DMS 273 treated with DMSO at 0.1 percent for 48 hours (cell line): ENCODE measurements at places on chromosomes 7 and 10.
A peak's percentile ranks its signal among the peaks of the same experiment; 100 is the strongest.

- DNase-seq = no peak
Measured at GRCh38 chr10:91043173-91043910, 122.5 kb upstream of the ANKRD1 start.

- no peak for DNase-seq
Measured at GRCh38 chr10:13907570-13907969, 320.8 kb downstream of the PRPF18 start.

DNA sequence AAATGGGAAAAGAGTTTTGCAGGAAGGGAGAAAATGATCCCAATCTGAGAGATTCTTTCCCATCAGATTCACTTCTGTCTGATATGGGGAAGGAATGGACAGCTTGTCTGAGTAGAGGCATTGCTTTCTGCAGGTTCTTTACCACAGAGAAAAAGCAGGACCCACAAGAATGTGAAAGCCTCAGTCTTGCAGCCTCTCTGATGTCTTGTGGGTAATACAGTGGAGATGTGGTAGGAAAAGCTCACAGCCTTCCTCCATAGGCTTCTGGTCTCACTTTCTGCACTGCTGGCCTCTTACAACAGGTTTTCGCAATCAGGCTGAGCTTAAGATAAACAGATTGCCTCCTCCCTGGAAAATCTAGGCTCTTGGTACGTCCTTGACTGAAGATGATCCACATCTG, 551 bp downstream of the IFIT1 start:
- DNase-seq = no peak

DNA sequence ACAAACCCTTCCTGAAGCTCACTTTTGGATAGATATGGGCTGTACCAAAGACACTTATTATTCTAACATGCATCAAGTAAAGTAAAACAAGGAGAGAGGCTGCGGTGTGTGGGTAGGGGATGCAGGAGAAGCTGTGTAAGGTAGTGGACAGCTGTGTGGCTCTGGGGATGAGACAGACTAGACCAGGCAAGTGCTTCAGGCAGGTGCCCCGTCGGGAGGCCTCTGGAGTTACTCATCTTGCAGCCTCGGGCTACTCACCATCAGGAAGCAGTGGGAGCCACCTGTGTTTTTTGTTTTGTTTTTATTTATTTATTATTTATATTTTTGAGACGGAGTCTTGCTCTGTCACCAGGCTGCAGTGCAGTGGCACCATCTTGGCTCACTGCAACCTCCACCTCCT, 49.3 kb upstream of the NCAPG2 start:
- no peak for DNase-seq

- no peak for DNase-seq
Measured at GRCh38 chr7:21585070-21585724, 42.4 kb downstream of the DNAH11 start.

DNA sequence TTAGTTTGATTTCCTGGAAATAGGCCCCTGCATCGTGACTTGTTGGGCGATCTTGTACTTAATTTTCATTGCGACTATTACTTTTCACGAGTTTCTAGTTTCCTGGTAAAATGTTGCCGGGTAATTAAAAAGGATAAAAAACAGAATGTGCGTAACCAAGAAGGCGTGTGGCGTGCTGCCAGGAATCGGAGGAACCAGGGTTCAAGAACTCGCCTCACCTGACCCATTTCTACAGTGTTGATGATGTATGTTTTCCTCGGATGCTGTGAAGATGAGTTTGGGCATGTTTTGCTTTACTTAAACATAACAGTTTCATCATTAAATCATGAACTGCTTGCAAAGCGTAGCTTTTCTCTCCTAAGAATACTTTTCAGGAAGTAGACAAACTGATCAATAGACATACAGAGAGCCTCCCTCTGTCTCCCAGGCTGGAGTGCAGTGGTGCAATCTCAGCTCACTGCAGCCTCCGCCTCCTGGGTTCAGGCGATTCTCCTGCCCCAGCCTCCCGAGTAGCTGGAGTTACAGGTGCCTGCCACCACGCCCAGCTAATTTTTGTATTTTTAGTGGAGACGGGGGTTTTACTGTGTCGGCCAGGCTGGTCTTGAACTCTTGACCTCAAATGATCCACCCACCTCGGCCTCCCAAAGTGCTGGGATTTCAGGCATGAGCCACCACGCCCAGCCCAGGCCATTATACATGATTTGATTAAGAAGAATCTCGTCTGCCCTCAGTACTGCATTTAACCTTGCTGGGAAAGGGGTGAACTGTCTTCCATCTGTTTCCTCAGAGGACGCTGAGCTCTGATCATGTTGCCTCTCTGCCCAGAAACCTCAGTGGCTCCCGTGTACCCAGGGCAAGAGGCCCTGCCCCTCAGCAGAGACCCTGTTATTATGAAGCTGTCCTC, 9.1 kb downstream of the FOXK1 start:
- no peak for DNase-seq

GRCh38 chr10:83880252-83880791, 259.0 kb upstream of the GHITM start:
- DNase-seq = no peak

DNA sequence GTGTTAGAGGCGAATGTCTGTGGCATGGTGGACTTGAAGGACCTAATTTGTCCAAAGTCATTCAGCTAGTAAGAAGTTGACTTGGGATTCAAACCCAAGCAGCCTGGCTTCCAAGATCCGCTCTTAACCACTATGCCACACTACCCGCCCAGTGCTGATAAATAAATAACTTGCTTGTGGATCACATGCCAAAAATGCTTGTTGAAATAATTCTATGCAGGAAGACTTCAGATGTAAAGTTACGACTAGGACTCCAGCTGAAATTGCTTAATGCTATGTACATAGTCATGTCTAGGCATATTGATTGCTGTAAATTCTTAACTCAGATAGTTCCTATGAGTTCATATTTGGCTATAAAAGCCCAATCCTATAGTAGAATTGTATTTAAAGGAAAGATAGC, 76.0 kb downstream of the PLXDC2 start:
- DNase-seq = no peak

GRCh38 chr7:106405697-106406141, 120.9 kb upstream of the NAMPT start:
- no peak for DNase-seq

- DNase-seq = peak; percentile 38
Measured at GRCh38 chr7:116809636-116810266, 52.6 kb upstream of the CAPZA2 start.

GRCh38 chr10:97714401-97715258, 1.1 kb downstream of the MARVELD1 start:
- no peak for DNase-seq

- DNase-seq = no peak
Measured at GRCh38 chr7:5360971-5361370, 62.7 kb downstream of the TNRC18 start.

GRCh38 chr7:111697771-111698170, 135.5 kb upstream of the IMMP2L start:
- no peak for DNase-seq

- no peak for DNase-seq
Measured at GRCh38 chr7:12504149-12504548, 66.4 kb upstream of the SCIN start.

GRCh38 chr7:98130959-98131358, 24.3 kb downstream of the LMTK2 start:
- DNase-seq = no peak

- no peak for DNase-seq
Measured at GRCh38 chr10:124225467-124226270, 132.3 kb upstream of the CHST15 start.

- DNase-seq = no peak
Measured at GRCh38 chr7:113608782-113609181, 310.0 kb downstream of the PPP1R3A start.

GRCh38 chr7:73770002-73770859, at the start of gene CLDN3:
Gene CLDN3, minus strand, starts transcription at chr7:73770270. Its CDS starts 221 bp downstream, at chr7:73770049.
- no peak for DNase-seq

DNA sequence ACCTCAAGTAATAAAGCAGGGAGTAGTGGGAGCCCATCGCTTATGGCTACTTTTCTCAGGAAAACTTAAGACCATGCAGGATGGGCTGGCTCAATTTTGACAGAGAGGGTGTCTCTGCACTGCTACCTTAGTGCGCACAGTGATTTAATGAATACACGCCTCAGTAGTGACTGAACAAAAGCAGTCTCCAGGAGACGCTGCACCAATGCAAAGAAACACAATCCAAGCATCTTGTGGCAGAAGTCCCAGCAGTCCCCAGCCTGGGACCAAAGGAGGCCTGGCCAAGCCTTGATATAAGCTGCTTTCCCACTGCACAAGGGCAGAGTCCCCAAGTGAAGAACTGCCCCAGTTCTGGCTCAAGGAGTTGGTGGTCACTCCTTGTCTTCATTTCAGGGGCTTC, 368.9 kb downstream of the KCNMA1 start:
- no peak for DNase-seq

GRCh38 chr7:51189777-51190176, 126.8 kb downstream of the COBL start:
- DNase-seq = no peak

- DNase-seq = no peak
Measured at GRCh38 chr7:30463405-30464145, 15.0 kb downstream of the NOD1 start.

- peak; percentile 32 for DNase-seq
Measured at GRCh38 chr10:94403380-94404213, 1.3 kb downstream of the TBC1D12 start.

- peak; percentile 87 for DNase-seq
Measured at GRCh38 chr7:104818961-104819880, 194.8 kb upstream of the KMT2E start.

GRCh38 chr7:158268816-158269535, 318.6 kb downstream of the PTPRN2 start:
- no peak for DNase-seq

DNA sequence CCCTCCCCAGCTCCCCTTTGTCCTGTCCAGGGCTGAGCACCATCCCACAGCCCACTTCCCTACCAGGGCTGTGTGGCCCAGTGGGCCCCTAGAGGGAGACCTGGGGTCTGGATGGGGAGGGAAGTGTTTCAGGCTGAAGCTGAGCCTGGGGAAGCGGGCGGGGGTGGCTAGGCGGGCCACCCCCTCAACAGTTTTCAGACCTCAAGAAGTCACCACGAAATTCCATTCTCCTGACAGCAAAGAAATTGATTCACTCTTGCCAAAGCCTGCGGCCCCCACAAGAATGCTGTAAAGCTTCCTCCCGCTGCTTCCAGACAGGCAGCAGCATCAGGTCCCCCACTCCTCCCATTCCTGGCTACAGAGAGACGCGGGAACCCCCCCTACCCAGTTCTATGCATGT, 2.5 kb upstream of the LFNG start:
- no peak for DNase-seq

- DNase-seq = no peak
Measured at GRCh38 chr7:125529249-125529648, 599.6 kb upstream of the POT1 start.

- no peak for DNase-seq
Measured at GRCh38 chr7:158828133-158829020, 932 bp downstream of the ESYT2 start.

DNA sequence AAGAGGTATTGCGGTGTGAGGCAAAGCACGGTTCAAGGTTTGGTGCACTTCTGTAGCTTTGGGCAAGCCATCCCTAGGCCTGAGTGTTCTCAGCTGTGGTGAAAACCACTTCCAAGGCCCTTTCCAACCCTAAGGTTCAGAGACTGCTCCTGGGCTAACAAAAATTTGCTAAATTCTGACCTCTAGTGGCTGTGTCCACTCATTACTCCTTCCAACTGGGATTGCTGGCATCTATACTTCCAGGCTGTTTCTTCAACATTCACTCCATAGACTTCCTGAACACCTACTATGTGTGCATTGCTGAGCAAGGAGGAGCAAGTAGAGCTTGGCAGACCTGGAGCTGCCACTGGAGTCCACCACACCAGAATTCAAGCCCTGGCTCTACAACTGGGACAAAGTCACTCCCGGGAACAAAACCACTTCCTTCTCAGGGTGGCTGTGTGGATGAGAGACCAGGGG, 29.3 kb upstream of the SH3PXD2A start:
- peak; percentile 35 for DNase-seq

- DNase-seq = no peak
Measured at GRCh38 chr7:69510114-69510513, 88.2 kb upstream of the AUTS2 start.

DNA sequence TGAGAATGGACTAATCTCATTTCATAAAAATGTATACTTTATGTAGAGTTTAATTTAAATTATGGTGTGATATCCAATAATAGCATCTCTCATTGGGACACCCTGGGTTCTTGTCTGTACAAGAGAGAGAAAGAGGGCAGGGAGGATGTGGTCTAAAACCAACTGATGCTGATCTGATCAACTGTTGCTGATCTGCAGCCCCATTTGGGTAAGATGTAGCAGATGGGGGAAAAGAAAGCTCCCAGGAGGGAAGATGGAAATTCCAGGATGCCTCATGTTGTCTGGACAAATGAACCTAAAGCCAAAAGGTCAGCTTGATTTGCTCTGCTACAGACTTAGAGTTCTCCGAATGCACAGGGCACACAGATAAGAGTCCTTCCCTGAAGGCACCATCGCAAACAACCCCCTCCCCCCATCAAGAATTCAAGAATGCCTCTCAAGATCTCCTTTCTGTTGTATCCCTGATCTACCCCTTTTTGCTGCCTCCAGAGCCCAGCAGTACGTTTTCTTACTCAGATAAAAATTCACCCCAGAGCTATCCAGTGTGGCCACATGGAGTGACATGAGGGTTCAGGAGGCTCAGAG, 171.4 kb upstream of the INHBA start:
- DNase-seq = no peak

DNA sequence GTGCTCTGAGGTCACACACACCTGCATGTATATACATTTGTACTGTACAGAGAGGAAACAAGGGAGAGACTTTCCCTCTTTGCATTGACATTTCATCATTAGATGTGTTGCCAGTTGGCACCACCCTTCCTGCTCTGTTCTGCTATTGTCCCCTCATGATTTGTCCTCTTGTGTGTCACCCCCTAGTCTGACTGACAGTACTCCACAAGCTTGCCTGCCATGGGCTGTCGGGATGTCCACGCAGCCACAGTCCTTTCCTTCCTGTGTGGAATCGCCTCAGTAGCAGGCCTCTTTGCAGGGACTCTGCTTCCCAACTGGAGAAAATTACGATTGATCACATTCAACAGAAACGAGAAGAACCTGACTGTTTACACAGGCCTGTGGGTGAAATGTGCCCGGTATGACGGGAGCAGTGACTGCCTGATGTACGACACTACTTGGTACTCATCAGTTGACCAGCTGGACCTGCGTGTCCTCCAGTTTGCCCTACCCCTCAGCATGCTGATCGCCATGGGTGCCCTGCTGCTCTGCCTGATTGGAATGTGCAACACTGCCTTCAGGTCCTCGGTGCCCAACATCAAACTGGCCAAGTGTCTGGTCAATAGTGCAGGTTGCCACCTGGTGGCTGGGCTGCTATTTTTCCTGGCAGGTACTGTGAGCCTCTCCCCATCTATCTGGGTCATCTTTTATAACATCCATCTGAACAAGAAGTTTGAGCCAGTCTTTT, 9.4 kb downstream of the CLDN12 start:
- no peak for DNase-seq

GRCh38 chr10:16470747-16471146, 33.9 kb downstream of the PTER start:
- DNase-seq = no peak

GRCh38 chr10:114879093-114879492, 57.5 kb downstream of the FHIP2A start:
- DNase-seq = no peak

DNA sequence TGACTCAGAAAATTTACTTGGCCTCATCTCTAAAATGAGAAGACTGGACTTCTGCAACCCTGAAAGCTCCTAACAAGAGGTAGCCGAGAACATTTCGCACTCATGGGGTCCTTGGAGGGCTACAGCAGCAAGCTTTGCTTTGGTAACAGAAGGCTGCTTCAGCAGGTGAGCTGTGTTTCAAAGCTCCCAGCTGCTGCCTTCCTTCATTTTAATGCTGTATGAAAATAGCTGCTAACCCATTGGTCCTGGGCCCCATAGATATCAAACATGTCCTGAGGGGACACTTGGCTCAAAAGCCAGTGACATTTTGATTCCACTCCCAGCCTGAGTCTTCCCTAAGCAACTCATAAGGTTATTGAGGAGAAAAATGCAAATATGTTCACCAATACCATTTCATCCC, 14.3 kb upstream of the MALSU1 start:
- no peak for DNase-seq
